ENCODE measurements at places on chromosomes 6 and 20.

- no peak for DNase-seq
These were observed 26.5 kb downstream of the STAU1 start for GRCh38 chr20:49161428-49162152.

DNA sequence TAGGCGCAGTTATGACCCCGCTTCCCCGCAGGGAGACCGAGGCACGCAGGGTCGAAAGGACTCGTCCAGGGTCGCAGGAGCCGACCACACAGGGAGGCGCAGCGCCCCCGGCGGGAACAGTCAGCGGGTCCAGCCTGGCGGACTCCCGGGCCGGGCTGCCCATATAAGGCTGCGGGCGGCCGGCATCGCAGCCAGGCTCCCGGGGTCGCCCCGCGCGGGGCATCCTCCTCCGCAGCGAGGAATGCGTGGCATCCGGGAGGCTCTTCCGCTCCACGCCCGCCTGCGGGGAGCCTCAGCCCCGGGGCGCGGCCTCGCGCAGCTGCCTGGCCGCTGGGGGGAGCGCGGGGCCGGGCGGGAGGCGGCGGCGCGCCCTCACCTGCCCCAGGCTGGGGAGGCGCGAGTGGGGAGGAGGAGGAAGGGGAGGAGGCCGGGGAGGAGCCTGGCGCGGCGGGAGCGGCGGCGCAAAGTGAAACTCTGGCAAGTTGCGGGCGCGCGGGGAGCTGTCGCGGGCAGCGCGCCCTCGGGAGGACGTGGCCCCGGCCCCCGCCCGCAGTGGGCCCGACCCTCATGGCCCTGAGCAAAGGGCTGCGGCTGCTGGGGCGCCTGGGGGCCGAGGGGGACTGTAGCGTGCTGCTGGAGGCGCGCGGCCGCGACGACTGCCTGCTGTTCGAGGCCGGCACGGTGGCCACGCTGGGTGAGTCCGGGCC lies at the start of gene SYNJ2:
SYNJ2 (plus strand) TSS at position 469 of the 707 bp plus-strand sequence; CDS start at position 568, 99 bp downstream.
- peak; percentile 67 for DNase-seq

- DNase-seq, result no peak
These were observed 108.4 kb upstream of the MAFB start for GRCh38 chr20:40797425-40797824.

- no peak for DNase-seq
These were observed 28.4 kb upstream of the NFATC2 start for GRCh38 chr20:51570739-51571459.

GRCh38 chr6:33875696-33876095 lies 71.9 kb upstream of the MLN start:
- no peak for DNase-seq

DNA sequence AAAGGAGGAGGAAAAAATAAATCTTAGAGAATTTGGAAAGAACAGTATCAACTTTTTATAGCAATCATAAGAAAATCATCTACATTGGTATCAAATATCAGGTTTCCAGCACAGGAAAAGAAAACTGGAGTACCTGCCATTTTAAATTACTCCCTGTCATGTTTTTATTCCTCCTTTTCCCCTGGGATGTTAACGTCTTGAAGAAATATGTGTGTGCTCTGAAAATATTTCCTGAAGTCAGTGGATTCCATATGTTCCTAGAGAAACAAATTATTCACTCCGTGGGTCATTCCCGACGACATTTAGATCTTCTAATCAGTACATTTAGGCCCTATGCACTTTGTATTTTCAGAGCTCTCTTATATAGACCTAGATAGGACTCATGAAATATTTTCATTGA lies 42.0 kb upstream of the RSPO3 start:
- DNase-seq, result no peak

DNA sequence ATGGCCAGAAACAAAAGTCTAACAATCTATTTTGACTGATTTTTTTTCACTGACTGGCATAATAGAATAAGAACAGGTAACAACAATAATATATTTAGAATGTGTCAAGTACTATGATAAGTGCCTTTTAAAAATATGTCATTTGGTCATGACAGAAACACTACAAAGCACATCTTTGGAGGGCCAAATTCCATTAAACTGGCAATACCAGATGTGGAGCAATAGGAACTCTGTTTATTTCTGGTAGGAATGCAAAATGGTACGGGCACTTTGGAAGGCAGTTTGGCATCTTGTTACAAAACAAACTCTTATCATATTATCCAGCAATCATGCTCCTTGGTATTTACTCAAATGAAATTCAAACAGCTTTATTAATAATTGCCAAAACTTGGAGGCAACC lies 39.3 kb downstream of the TENT5A start:
- no peak for DNase-seq

DNA sequence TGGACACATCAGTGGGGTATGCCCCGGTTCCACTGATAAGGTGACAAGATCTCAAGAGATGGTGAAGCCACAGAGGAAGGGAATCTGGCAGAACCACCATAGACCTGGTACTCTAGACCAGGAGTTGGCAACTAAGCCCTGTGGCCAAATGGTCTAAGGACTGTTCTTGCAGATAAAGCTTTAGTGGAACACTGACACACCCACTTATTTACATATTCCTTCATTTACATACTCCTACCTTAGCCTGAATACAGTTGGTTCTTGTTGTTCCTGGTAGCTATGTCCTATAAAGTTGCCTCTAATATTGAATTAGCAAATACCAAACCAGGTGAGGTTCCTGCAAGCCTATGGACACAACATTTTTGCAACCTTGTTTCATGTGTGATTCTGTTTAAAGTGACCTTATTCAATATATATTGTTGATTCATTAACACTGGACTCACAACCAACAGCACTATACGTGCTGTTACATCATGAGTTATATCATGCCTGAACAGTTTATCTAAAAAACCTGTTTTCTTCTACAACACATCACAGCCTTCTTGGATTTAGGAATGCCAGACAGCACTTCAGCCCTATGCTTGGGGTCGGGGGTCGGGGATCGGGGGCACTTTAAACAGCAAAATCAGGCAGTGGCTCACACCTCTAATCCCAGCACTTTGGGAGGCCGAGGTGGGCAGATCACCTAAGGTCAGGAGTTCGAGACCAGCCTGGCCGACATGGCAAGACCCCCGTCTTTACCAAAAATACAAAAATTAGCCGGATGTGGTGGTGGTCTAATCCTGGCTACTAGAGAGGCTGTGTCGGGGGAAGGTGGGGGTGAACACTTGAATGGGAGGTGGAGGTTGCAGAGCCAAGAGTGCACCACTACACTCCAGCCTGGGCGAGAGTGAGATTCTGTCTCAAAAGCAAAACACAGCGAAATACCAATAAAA lies 2.5 kb downstream of the CCDC167 start:
- DNase-seq, result no peak

- no peak for DNase-seq
These were observed 6.8 kb upstream of the ADTRP start for GRCh38 chr6:11785415-11785773.

DNA sequence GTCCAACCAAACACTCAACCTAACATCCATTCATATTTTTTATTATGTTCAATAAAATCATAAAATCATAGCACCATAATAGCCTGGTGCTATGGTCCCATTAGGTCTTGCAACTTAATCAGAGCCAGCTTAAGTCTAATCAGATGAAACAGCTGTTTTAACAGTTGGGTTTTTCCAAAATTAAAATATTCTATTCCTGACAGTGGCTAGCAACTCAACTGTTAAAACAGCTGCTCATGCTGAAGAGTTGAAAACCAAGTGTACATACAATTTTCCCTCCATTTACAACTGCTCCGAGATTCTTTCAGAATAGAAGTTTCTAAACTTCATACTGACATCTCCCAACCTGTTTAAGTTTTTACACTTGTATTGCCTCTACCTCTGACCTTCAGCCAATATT lies 89.5 kb downstream of the UBE3D start:
- no peak for DNase-seq

GRCh38 chr6:138007014-138007472 lies 100.2 kb downstream of the PERP start:
- DNase-seq, result peak; percentile 25

DNA sequence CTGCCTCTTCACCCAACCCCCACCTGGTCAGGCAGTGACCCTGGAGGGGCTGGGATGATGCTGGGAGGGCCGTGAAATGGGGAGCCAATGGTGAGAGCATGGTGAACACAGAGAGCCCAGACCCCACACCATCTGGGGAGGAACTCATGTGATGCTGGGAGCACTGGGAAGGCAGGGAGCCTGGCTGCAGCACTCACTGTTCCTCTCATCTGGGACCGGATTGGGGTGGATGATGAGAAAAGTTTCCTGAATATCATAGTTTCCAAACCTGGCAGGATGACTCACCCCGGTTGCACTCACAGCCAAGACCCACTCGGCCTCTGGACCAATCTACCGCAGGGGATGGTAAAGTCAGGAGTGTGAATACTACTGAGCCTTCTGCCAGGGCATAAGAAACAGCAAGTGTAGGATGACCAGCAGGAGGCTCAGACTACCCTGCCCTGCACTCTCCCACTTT lies 21.8 kb downstream of the ULBP1 start:
- DNase-seq, result no peak

DNA sequence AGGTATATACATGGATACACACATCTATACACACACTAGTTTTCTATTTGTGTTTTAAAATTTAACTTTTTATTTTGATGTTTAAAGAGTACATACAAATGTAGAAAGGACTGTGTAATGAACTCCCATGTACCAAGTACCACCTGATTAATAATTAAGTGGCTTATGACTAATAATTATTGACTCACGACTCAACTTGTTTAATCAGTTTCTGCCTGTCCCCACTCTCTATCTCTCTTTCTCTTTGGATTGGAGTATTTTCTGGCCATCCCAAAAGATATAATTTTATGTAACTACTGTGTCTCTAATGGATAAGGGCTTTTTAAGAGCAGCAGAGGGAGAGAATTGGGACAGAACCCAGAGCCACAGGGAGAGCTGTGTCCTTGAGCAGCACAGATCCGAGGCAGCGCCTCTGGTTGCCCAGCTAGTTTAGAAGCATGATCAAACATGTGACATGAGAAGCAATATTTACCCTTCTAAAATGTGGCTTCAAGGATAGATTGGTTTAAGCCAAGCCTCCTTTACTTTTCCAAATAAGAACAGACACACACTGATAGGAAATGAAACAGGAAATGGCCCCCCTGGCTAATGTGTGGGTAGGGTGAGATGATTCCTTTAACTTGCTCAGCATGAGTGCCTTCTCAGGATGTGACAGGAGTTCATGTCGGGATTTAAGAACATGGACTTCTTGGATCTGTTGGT lies 81.0 kb downstream of the ERMARD start:
- DNase-seq, result no peak

DNA sequence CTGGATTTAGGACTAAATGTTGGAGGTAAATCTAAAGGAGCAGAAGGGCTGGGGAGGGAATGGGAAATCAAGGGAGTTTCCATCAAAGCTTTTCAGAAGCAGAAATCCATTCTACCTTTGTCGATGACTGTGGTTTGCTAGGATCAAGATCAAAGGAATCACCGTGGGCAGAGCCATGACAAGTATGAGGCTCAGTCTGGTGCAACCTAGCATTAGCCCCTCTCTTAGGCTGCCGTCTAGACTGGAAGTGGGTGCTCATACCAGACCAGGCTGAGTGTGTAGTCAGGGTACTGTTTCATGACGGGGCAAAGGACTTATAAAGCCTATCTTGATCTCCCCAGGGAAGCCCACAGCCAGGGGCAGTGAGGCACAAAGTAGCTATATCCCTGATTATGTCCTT lies 120.5 kb downstream of the BMP2 start:
- no peak for DNase-seq

DNA sequence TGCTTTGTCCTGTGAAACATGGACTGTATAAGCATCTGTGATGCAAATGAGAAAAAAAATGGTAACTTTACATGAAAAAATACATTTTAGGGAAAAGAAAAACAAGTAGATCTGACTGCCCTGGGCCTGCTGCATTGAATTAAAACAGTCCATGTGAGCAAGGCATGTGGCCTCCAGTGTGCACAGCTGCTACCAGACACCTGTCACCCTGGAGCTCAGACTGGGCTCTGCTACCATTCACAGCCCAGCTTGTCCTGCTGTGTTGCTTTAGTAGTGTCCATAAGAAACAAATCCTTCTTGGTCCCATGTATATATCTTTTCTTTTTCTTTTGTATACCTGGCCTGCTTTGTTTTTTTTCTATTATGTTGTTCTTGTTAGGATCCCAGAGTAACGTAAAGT lies 315.9 kb downstream of the NKAIN2 start:
- DNase-seq, result no peak

GRCh38 chr6:33967966-33968724 lies 164.3 kb upstream of the MLN start:
- DNase-seq, result no peak

- no peak for DNase-seq
These were observed 248.2 kb downstream of the KHDC1L start for GRCh38 chr6:72977114-72977513.

DNA sequence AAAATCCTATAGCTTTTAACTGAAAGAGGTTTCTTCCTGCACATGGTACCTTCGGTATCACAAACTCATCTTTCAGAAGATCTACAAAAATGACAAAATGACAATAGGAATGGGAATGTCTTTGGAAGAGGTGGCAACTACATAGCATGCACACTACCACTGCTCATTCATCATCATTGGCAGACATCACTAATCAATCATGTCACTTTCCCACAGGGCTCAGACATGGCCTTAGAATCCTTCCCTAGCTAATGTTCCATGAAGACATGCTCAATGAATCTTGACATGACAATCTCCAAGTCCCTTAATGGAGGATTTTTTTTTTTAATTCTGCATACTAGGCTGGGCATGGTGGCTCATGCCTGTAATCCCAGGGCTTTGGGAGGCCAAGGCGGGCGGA lies 3.2 kb upstream of the PGC start:
- DNase-seq, result no peak

- no peak for DNase-seq
These were observed 17.2 kb upstream of the RTF2 start for GRCh38 chr20:56451056-56451765.
